Stimulated activated CD4-positive, alpha-beta T cell treated with anti-CD3 and anti-CD28 coated beads, Interleukin-4, amount 100 ng/mL, for 1 hour (primary cell): ENCODE measurements at places on chromosomes 4 and X.

GRCh38 chr4:150234246-150234645, 156.0 kb downstream of the DCLK2 start:
- DNase-seq = no peak

- no peak for DNase-seq
These were observed 772 bp upstream of the FBXW7 start for GRCh38 chr4:152536545-152537182.

- no peak for DNase-seq
These were observed 841.7 kb upstream of the POU3F4 start for GRCh38 chrX:82666355-82666754.

DNA sequence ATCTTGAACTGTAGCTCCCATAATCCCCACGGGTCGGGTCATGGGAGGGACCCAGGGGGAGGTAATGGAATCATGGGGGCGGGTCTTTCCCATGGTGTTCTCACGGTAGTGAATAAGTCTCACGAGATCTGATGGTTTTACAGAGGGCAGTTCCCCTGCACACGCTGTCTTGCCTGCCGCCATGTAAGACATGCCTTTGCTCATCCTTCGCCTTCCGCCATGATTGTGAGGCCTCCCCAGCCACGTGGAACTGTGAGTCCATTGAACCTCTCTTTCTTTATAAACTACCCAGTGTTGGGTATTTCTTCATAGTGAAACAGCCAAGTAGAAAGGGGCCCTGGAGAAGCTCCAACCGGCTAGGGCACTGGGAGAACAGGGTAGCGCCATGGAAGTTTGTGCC, 12.3 kb downstream of the CTAG1A start:
- DNase-seq = no peak

DNA sequence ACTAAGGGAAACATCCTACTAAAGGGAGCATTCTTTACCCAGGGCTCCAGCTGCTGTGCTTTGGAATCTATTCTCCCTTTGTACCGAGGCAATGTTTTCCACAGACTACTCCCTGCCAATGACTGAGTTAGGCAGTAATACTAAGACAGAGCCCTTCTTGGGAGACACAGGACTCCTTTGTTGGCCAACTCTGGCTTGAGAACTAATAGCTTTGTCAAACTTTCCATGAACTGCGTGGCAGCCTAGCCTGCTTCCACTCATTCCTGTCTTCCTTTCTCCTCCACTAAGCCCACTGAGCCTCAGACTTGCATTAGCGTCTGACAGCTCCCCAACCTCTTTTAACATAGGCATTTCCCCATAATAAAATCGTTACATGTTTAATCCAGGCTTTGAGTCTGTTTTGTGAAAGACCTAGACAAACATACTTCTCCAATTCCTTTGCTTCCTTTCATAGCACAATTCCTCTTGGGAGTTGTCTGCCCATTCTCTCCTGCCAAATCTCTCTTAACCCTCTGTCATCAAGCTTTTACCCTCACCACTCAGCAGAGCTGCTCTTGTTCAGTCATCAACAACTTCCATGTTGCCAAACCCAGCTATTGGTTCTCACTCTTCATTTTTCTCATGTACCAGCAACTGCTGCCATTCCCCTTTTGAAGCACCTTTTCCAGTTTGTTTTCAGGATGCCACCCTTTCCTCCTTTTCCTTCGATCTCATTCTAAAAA, 300.3 kb upstream of the IGFBP7 start:
- DNase-seq = no peak

DNA sequence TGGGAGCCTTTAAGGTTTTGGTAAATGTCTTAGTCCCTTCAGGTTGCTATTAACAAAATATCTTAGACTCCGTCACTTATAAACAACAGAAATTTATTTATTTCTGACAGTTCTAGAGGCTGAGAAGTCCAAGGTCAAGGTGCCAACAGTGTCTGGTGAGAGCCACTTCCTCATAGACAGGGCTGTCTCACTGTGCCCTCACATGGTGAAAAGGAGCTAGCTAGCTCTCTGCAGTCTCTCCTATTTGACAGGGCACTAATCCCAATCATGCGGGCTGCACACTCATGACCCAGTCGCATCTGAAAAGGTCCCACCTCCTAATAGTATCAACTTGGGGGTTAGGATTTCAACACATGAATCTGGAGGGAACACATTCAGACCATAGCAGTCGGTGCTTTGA, 63.4 kb upstream of the KLF3 start:
- no peak for DNase-seq

DNA sequence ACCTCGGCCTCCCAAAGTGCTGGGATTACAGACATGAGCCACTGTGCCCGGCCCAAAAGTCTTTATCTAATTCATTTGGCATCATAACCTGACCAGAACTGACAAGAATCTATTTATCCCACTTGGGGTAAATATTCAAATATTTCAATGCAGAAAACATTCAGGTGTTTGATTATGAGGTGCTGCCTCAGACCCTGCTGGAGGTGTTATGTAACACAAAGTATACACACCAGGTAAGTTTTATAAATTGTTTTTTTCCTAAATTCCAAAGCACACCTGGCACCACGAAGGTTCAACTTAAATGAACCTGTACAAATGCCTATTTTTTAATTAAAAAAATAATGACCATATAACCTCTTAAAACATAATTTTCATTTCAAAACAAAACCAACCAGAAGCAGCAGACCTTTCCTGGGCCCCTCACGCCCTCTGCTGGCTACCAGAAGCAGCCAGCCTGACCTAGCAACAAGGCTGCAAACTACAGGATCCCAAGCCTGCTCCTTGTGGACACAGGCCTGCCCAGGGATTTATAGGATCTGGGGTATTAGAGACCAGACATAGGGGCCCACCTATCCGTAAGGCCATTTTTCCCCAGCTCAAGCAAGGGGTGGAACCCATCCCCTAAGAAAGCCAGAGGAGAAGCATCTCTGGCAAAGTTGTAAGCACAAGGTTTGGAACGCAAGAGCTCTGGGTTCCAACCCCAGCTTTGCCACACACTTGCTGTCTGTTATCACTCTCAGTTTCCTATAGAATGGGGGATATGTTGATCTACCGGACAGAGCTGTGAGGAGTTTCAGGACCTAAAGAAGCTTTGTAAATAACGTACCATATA, 11.7 kb downstream of the OTUD5 start:
- DNase-seq = peak; percentile 51

DNA sequence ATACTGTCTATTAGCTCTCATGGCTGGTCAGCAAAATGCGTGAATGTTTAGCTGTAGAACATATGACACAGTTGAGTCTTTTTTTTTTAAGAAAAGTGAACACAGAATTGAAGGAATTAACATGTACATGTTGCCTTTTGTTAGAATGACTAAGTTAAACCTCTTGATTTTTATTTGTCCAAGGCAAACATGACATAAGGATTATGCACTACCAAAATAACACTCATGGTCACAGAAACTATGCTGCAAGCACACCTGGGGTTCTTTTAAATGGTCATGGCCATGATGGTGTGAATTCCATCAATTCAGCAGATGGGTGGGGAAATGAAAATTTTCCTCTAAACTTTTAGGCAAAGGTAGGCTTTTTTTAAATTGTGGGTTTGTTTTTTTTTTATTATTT, 80.1 kb upstream of the CXCL13 start:
- DNase-seq = no peak

GRCh38 chr4:132614682-132615081, 534.4 kb upstream of the PCDH10 start:
- DNase-seq = no peak

DNA sequence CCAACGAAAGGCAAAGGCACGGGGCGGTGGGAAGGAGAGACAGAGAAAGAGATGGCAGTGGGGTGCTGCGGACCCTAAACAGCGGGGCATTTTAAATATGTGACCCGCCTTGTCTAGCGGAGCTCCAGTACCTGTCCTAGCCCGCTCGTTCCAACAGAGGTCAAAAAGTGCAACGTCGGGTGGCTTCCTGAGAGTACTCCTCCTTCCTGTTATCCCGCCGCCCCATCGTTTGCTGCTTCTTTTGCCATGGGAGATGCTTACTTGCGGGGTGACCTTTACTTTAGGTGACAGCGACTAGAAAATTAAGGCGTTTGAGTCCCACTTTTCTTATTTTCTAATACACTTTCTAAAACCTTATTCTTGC, 735 bp downstream of the NRK start:
- no peak for DNase-seq

- DNase-seq = no peak
These were observed 43.3 kb upstream of the FGF13 start for GRCh38 chrX:138754861-138755260.

DNA sequence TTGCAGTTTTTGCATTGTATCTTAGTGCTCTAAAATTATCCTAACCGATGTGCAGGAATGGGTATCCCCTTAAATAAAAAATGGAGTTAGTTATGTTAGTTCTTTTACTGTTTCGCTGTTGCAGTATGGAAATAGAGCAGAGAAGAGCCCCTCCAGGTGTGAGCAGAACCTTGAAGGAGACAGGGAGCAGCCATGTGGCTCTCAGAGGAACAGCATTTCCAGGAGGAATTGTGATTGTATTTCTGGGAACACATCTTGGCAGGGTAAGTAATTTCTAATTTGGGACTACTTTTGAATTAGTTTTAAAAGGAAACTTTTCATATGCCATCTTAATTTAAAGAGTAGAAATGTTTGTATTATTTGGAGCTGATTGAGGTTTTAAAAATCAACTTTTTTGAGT, 5.3 kb upstream of the CCDC158 start:
- DNase-seq = no peak

DNA sequence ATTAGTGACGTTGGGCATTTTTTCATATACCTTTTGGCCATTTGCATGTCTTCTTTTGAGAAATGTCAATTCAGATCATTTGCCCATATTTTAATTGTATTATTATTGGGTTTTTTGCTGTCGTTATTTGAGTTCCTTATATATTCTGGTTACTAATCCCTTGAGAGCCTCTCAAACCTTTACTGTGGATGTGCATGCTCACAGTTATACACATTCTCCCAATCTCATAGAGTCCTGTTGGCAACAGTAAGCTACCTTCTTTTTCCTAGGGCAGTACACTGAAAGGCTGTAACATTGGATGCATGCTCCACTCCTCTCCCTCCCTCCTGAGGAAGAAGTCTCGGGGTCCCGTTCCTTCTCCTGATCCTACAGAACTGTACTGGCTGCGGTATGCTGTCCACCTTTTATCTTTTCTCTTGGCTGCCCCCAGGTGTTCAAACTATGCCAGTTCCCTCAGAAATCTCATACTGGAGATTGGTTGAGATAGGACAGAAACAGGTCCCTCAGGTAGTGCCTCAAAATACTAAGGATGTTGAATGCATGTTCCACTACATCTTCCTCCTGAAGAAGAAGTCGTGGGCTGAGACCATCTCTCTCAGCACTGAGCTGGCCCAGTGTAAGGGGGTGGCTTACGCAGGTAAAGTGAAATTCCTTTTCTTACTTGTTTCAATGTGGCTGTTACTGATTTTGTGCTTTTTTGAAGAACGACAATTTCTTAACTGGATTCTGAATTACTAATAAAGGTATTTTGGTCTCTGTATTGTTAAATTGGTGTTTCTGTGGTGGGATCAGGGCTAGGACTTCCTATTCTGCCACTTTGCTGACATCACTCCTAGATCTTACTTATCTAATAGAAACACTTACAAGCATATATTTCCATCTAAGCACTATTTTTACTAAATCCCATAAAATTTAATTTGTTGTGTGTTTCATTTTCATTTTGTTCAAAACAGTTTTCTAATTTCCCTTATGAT, 145.4 kb upstream of the HUWE1 start:
- peak; percentile 18 for DNase-seq

DNA sequence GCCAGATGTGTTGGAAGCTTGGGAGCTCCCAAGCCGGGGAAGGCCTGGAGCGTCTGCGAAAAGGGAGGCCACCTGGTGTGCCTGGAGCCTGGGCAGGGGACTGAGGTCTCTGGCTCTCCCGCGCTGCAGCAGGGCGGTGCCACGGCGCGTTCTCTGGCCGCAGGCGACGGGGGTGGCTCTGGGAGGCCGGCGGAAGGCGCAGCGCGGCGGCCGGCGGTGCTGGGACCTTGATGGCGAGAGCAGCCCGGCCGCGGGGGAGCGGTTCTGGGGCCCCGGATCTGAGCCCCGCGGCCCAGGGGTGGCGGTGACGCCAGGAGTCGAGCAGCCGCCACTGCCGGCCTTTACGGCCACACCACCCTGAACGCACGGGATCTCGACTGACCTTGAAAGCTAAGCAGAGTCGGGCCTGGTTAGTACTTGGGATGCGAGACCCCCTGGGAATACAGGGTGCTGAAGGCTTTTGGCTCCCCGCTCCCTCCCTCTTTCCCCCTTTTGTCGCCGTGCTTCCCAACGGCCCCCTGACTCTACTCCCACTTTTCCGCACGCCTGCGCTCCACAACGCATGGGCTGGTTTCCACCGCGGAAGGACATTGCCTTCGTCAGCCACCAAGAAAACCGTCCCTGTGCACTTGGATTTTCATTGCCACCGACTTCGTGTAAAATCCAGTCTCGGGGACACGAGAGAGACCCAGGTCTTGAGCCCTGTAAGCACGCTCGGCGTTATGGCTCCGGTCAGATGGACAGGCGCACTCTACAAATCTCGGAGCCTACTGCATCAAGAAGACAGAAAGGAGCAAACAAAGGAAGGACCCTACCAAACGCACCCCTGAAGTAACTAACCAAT, 9.5 kb downstream of the FRG2 start:
- DNase-seq = no peak

GRCh38 chr4:825063-825970, 612 bp downstream of the CPLX1 start:
- DNase-seq = peak; percentile 25

DNA sequence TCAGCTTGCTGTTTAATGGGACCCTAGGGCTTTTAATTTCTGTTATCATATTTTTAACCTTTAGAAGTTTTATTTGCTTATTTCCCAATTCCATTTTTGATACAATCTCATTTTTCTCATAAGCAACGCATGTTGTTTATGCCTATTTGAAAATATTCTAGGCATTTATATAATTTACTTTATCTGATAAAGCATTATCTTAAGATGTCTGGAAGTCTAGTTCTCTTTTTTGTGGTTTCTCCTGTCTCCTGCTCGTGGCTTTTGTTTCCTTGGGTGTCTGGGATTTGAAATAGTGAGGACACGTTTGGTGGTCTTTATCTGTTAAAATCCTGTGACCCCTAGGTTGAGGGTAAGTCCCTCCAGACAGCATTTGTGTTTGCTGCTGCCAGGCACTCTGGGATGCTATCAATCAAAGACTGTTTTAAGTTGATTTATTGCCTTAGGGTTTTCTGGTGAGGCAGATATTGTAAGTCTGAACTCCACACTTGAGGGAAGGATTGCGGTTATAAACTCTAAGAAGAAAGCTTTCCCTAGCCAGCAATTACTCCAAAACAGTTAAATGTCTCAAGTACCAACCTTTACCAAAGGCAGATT, 208.0 kb downstream of the PRDM5 start:
- DNase-seq = no peak
